ENCODE measurements at places on chromosomes 5 and 9. TPM values are rescaled to one million over a fixed set of nuclear protein-coding genes. Genes with fewer than 3 reads are reported as not detected.

The SLC6A7 gene
- not detected for total RNA-seq

The PRSS3 gene
- 19.8 TPM for total RNA-seq

The ANKRD34B gene
- not detected for total RNA-seq

The SPDL1 gene
- total RNA-seq = 52.3 TPM

The RASEF gene
- under 0.01 TPM for total RNA-seq

The C9orf153 gene
- not detected for total RNA-seq

The HK3 gene
- total RNA-seq = not detected

The SLC2A8 gene
- 14.4 TPM for total RNA-seq

The MARCOL gene
- not detected for total RNA-seq

The PGM5 gene
- 5.5 TPM for total RNA-seq

The PCDHB4 gene
- total RNA-seq = 0.10 TPM

The MARVELD2 gene
- 2.3 TPM for total RNA-seq

The FOXD4L6 gene
- not detected for total RNA-seq

The HMGCR gene
- total RNA-seq = 30.6 TPM

The SLC36A2 gene
- total RNA-seq = not detected

The GCNT1 gene
- total RNA-seq = 1.5 TPM
